ENCODE measurements at places on chromosomes 4 and X.

DNA sequence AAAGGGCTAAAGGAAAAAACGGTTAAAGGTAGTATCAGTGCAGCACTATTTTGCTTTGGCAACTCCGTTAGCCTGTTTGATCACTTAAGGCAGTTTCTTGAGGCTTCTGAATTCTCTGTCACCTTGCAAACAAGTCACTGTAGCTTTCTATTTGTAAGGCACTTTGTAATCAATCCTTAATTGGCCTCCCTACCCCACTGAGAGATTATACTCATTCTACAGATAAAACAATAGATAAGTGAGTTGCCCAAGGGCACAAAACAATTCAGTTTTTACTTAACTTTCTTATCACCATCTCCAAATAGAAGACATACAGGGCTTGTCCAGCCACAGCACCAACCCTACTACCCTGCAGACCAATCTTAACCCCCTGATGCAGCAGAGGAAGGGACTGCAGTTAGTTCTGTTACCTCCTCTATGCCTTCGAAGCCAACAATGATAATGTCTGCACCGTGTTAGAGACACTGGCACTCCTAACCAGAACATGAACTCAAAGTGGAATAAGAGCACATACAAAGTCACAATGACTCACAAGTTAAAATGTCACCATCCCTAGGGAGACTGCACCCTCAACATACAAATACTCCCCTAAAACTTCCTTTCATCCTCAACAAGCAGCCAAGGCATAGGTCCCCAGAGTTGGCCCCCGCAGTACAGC lies 1.7 kb downstream of the TMEM185A start:
- no peak for DNase-seq

DNA sequence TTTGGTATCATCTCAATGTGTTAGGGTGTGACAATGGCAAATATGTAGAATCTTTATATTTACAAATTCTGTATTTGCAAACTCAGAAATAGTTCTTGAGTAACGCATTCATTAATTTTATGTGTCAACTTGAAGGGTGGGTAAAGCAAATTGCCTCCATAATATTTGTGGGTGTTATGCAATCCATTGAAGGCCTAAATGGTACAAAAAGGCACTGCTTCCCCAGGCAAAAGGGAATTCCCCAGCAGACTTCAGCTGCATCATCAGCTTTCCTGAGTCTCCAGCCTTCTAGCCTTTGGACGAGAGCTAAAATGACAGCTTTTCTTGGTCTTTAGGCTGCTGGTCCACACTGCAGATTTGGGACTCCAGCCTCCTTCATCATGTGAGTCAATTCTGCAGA lies 292.2 kb upstream of the PCDH7 start:
- DNase-seq, result no peak

DNA sequence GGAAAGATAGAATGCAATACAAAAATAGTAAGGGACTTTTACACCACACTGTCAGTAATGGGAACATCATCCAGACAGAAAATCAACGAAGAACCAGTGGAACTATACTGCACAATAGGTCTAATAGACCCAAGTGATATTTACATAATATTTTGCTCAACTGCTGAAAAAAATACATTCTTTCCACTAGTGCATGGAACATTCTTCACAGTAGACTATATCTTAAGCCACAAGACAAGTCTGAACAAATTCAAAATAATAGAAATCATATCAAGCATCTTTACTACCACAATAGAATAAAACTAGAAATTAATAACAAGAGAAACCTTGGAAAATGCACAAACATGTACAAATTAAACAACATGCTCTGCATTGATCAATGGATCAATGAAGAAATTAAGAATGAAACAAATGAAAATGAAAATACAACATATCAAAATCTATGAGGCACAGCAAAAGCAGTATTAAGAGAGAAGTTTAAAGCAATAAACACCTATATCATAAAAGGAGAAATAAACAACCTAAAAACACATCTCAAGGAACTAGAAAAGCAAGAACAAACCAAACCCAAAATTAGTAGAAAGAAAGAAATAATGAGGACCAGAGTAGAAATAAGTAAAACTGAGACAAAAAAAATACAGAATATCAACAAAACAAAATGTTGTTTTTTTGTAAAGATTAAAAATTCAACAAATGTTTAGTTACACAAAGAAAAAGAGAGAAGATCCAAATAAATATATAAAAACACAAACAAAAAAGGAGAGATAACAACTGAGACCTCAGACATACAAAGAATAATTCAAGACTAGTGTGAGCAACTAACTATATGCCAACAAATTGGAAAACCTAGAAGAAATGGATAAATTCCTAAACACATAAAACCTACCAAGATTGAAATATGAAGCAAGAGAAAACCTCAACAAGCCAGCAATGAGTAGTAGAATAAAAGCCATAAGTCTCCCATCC lies 51.5 kb upstream of the ANTXR2 start:
- DNase-seq, result no peak

- DNase-seq, result no peak
These were observed 122.0 kb upstream of the NRK start for GRCh38 chrX:105700331-105700730.

DNA sequence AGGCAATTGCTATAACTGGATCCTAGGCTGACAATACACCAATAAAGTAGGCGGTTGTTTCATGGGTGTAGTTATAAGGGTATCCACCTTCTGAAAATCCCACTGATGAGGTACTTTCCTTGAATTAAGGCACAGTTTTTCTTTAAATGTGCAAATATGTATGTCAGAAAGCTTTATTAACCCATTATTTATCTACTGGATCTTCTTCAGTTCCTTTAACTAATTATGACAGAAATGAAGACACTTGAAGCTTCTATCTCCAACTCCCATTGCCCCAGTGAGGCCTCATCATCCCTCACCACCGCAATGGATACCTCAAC lies 159.6 kb upstream of the KLF3 start:
- DNase-seq, result no peak

DNA sequence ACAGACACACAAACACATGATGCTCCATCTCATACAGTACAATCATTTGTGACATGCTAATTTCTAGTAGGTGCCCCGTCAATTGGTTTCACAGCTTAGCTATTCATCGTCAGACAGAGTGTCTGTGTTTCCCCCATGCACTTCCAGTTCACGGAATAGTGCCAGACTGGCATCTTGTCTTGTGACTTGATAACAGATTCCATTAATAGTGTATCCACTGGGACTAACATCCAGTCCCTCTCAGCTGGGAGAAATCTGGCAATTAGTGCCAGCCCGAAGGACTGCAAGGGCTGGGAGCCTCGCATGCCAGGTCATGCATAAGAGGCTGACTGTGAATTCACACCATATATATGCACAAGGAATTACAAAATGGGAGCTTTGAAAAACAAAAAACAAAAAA lies 20.2 kb upstream of the GATB start:
- DNase-seq, result no peak

- peak; percentile 3 for DNase-seq
These were observed 48.6 kb downstream of the MAGEA9 start for GRCh38 chrX:149830192-149830873.

- DNase-seq, result no peak
These were observed 16.6 kb upstream of the UGT2B17 start for GRCh38 chr4:68592673-68593072.
